ENCODE measurements at places on chromosomes 2 and 18. TPM values are rescaled to one million over a fixed set of nuclear protein-coding genes. Genes with fewer than 3 reads are reported as not detected.
A peak's percentile ranks its signal among the peaks of the same experiment; 100 is the strongest.

DNA sequence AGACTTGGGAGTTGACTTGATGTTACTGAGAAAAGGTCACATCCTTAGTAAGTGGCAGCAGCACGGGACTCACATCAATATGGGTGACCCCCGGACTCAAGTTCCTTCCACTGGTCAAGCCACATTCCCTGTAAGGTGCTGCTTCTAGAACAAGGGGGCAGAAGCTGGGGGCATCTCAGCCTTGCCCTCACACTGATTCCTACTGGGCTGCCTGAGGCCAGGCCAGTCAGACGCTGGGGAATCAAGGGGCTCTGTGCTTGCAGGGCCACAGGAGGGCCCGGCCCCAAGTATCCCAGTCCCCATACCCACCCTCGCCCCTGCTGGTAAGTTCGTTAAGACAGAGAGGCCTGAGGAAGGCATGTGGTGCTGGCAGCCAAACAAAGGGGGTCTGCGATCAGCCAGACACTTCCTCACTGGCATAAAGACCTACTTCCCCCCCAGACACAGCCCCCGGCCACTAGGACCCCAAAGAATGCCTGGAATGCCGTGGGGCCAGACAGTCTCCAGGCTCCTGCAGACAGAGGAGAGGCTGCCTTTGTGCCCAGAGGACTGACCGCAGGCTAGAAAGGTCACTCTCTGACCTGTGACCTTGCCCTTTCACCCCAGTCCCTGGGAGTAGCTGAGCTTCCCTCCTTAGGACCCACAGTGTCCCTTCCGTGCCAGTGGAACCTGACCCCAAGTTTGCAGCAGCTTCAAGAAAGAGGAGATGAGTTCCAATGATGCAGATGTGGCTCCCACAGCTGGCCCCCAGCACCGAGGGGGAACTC lies 83.6 kb downstream of the HS1BP3 start:
- no peak for DNase-seq

GRCh38 chr18:10387399-10387798 lies 67.0 kb upstream of the APCDD1 start:
- no peak for DNase-seq

Gene DSC2
- total RNA-seq: 39.7 TPM

- no peak for DNase-seq
Measured at GRCh38 chr18:73461780-73462059, 593.9 kb upstream of the NETO1 start.

Gene PTPN18
- 13.1 TPM for total RNA-seq

DNA sequence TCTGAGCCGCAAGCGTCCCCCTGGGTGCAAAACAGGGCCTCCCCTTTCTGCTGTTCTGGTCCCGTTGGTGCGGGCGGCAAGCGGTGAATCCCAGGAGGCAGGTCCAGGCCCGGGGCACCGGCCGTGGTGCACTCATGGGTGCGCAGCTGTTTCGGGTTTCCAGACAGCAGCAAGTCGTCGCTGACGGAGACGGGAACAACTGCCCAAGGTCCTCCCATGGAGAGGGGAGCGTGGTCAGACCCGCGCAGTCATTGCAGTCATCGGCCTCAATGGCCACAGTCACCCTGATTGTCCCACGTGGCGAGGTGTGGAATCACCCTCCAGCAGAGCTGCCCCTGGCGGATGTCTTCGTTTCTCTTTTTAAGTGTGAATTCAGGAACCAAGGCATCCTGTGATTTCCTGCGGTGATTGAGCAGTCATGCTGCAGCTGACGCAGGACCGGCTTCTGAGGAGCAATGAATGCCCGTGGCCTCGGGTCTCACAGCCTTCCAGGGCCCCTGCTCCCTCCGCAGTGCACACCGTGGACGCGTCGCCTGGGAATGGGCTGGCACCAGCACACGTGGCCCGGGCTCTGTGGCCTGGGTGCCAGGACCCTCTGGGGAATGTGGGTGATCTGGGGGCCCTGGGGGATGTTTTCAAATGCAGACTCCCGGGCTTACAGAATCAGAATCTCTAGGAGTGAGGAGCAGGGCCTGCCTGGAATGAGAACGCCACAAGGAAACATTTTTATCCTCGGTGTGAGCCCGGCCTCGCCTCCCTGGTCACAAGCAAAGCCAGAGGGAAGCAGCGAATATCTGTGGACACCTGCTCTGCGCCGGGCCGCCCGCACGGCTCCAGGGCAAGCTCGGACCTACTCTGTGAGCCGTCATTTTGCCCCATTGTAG lies 244.2 kb upstream of the SALL3 start:
- no peak for DNase-seq

- no peak for DNase-seq
Measured at GRCh38 chr2:234422273-234422732, 74.6 kb downstream of the ARL4C start.

GRCh38 chr2:43138441-43138840 lies 88.0 kb downstream of the ZFP36L2 start:
- no peak for DNase-seq

DNA sequence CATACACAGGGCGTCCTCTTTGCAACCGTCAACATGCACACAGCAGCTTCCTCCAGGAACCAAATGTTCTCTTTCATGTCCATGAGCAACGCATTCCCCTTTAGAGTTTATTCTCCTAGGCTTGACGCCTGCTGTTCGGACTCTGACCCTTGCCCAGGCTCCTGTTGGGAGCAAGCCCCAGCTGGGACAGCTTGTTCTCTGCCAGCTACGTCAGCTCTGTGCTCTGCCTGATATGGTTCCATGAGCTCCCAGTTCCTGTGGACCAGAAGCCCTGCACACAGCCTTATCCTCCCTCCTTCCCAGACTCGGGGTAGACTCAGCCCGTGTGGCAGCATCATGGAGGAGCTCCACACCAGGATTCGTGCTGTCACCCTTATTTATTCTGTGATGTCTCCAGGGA lies 253.1 kb upstream of the PXDN start:
- DNase-seq: no peak

Gene IL36A
- total RNA-seq: not detected

GRCh38 chr2:109084341-109084740 lies 44.7 kb upstream of the SH3RF3 start:
- peak; percentile 0 for DNase-seq

Gene COLEC11
- 0.47 TPM for total RNA-seq

DNA sequence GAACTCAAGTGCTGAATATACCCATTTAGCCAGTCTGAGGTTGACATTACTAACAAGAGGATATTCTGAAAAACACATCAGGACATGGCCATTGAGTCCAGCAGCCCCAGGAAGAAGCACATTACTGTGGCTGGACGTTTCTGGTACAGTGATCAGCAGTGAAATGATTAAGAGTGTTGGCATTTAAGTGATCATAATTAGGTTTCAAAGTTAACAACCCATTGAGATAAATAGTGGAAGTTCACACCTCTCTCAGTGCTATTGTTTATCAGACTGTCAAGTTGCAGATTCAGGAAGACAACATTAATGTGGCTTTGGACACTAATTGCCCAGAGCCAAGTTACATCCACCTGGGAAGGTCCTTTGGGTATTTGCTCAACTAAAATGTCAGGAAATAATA lies 139.5 kb upstream of the GAREM1 start:
- no peak for DNase-seq

GRCh38 chr2:54546518-54546917 lies 90.4 kb downstream of the SPTBN1 start:
- no peak for DNase-seq

- DNase-seq: no peak
Measured at GRCh38 chr2:88077080-88077479, 9.5 kb downstream of the SMYD1 start.

- DNase-seq: no peak
Measured at GRCh38 chr18:77668219-77668618, 418.6 kb downstream of the GALR1 start.

- DNase-seq: no peak
Measured at GRCh38 chr2:175462246-175462645, 280.7 kb upstream of the ATP5MC3 start.

Gene DPY30
- 150 TPM for total RNA-seq

- no peak for DNase-seq
Measured at GRCh38 chr2:97704989-97705388, 8.4 kb upstream of the ZAP70 start.

- DNase-seq: no peak
Measured at GRCh38 chr2:142462306-142462705, 331.5 kb upstream of the LRP1B start.

DNA sequence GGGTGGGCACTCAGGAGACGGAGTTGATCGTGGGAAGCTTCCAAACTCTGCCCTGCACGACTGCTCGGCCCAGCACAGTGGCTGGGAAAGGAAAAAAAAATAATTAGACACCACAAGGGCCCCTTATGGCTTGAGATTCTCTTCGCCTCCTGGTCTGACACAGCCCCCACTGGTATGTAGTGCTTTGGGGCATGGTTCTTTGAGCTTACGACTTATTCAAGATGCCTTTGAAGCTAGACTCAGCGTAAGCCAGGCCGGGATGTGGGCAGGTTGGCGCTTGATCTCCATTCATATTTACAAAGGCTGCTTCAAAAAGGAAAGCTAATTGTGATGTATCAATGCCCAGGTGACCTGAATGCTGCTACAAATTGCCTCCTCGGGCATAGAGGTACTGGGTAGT lies 50.5 kb downstream of the CXCR4 start:
- no peak for DNase-seq

- no peak for DNase-seq
Measured at GRCh38 chr2:176118601-176119339, 2.2 kb downstream of the HOXD10 start.

DNA sequence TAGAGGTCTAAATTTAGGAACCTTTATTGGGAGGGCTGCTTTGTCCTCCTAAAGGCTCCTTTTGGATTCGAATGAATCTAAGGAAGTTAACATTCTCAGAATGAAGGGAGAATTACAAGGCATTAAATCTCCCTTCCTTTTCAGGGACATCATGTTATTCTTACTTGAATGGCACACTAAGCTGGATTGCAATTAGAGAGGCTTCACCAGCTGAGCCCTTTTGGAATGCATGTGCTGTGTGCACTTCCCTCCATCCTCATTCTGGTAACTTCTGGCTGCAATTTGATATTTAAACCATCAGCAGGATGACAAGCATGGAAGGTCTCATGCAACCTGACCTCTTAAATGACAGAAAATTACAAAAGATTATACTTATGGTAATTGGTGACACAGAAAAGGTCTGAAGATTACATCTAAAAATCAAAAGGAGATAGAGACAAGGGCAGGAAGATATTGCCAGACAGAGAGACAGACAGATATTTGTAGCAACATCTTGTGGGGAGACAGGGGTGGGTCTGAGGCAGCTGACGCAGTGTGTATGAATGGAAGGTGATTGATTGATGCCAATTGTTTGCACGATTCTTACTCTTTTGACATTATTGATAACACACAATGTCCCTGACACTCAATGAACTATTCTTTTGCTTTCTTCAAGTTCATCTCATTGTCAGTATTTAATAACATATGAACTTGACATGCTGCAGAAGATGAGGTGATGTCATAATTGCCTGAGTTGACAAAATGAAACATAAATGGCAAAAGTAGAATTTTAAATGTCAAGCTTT lies 570.8 kb upstream of the GYPC start:
- no peak for DNase-seq

Gene ZNF804A
- not detected for total RNA-seq

DNA sequence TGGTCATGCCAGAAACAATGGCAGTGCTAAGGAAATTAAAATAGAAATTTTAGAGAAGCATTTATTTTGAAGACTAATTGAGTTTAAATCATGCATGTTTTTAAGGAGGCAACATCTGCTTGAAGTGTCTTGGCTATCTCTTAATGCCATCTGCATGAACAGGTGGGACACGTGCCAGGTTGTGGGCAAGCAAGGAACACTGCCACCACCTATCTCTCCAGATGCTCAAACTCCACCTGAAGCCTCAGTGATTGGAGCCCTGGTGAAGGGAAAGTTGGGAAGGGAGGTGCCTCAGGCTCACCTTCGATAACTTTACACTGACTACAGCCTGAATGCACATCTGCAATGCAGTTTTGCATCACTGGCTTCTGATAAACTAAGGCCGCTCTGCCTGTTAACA lies 91.5 kb downstream of the TPGS2 start:
- no peak for DNase-seq

GRCh38 chr2:215410932-215411285 lies 25.0 kb downstream of the FN1 start:
- no peak for DNase-seq

- no peak for DNase-seq
Measured at GRCh38 chr2:98503481-98504105, 58.9 kb downstream of the INPP4A start.

GRCh38 chr2:174014699-174015070 lies 49.5 kb upstream of the SP3 start:
- no peak for DNase-seq

- DNase-seq: no peak
Measured at GRCh38 chr2:674321-674985, 2.8 kb downstream of the TMEM18 start.

Gene NT5DC4
- total RNA-seq: not detected

DNA sequence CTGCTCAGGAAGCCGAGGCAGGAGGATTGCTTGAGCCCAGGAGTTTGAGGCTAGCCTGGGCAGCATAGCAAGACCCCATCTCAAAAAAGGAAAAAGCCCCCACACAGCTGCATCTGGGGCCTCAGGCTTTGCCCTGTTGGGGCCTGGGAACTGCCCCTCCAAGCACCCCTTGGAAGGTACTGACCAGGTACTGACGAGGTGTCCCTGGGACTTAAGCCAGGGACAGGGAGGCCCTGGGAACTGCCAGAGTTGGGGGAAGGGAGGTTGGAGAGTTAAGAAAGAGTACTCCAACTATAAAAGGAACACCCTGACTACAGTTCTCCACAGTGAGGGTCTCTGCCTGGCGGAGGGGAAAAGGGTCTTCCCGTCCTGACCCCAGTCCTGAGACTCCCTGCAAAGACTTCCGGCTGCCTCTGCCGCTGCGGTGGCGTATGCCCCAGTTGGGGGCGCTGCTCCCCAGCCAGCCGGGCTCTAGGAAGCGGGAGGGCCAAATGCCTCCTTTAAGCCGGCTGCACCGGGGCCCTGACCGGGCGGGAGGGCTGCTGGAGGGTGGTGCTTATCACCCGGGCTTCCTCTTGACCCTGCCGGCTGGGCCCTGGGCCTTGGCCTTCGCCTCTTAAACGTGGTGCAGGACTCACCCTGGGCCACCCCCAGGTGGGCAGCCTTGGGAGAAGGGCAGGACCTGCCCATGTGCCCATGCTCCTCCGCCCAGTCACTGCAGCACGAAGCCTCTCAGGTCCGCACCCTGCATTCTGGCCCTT lies 12.8 kb downstream of the SLC30A3 start:
- DNase-seq: peak; percentile 57

DNA sequence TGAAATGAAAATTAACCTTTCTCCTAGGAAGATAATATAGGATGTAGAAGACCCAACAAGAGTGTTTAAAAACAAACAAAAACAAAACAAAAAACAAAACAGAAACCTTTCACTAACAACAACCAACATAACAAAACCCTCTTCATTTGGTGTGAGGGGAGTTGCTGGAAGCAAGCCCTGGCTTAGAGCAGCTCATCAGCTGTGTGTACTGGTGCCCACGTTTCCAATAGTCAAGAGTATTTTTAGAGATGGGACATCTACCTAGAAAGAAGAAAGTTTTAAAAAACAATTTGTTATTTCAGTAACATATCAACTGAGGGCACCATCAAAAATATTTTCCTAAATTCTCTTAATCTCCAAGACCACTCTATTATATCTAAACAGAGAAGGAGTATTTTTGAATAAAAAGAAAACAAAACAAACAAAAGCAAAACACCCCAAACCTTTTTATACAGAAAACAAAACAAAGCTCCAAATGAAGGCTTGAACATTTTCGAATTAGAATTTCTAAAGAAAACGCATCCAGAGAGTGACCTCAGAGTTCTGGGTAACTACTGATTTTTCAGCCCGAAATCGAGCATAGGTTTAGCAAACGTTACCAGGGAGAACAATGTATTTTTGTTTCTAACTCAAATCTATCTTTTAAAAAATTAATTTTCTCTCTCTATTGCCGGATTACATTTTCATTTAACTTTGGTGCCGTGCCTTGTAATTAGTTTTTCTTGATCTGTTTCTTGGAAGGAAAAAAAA lies 134.6 kb downstream of the INSIG2 start:
- peak; percentile 30 for DNase-seq

Data from H1 (cell line).